ENCODE measurements at places on chromosomes 3 and 15.

GRCh38 chr3:54837964-54838363 lies 89.9 kb downstream of the LRTM1 start:
- no peak for DNase-seq

- peak; percentile 54 for DNase-seq
Measured at GRCh38 chr15:90142216-90143165, 40.2 kb upstream of the IDH2 start.

DNA sequence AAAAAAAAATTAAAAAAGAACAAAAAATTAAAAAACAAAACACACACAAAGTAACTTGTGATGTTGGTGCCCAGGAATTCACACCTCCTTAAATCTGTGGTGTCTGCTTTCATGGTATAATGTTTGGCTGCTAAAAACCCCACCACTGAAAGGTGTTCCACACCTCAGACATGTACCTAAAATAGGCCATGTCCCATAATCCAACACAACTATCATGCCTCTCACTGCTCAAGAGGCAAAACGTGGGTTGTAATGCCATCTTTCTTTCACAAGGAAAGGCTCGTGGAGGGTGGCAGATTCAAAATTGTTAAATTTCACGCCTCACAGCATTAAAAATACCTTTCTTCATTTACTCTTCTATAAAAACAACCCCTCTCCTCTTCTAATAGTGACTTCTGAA lies 29.5 kb downstream of the MKRN2 start:
- DNase-seq = no peak

DNA sequence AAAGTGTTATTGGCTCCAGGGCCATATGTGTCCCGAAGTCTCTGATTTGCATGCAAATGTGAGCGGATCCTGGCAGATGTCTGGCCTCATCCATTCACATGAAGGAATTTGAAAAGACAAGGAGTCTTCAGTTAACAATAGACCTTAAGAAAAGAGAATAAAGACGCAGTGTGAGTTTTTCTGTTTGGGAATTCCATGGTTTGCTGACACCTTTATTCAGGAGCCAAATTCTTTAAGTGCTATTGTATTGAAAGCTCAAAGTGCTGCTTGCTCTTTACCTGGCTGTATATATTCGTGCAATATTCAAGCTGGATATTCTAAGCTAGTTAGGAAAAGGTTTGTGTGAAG lies 2.2 kb downstream of the LRRN1 start:
- no peak for DNase-seq

GRCh38 chr15:73495181-73495580 lies 52.2 kb downstream of the REC114 start:
- no peak for DNase-seq

- DNase-seq = no peak
Measured at GRCh38 chr3:45756055-45756454, 40.3 kb downstream of the SLC6A20 start.

DNA sequence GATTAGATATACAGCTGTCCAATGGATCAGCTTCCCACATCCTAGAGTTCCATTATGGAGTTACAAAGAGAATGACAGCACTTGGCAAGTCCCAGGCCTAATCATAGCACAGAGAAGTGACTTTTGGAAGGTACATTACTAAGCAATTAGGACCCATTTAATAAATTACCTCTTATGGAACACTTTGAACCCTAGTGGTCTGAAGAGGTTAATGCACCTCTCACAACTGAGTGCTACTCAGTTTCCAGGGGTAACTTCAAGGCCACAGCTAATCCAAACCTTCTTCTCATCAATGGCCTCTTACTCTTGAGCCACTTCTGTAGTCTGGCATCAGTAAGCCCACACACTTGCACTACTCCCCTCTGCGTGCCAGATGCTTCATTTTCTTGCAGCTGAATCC lies 34.9 kb upstream of the MEIS2 start:
- no peak for DNase-seq

DNA sequence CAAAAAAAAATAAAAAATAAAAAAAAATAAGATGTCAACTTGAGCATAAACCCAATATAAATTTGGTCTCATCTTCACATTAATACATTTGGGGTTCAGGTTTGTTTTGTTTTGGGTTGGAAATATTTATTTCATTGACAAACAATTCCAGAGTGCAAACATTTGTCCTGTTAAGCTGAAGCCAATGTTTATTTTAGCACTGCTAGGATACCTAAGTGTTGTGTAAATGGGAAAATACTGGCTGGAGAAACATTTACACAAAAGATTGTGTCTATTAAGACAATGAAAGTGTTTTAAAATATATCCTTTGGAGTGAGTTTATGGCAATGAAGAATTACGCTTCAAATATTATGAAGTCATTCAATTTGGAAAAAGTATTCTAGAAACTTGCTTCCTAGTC lies 91.1 kb downstream of the MEIS2 start:
- DNase-seq = no peak

- DNase-seq = no peak
Measured at GRCh38 chr15:101579631-101580163, 72.5 kb downstream of the TM2D3 start.

GRCh38 chr15:90192961-90193786 lies 8.0 kb upstream of the SEMA4B start:
- peak; percentile 47 for DNase-seq

GRCh38 chr3:105845488-105845887 lies 23.3 kb downstream of the CBLB start:
- DNase-seq = no peak

DNA sequence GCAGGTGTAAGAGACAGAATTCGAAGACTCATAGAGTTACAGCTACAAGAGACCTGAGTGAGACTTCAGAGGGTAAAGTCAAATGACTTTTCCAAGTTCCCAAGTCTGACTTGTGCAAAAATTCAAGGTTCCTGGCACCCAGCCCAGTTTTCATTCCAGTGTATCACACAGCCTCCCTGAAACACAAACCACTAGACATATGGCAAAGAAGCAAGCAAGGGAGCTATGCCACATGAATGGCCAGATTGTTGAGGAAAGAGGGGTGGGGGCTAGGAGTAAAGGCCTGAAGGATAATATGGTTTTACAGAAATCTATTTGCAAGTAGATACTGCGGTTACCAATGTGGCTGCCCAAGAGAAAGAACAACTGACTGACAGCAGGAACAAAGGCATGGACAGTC lies 301.2 kb downstream of the MECOM start:
- DNase-seq = no peak

DNA sequence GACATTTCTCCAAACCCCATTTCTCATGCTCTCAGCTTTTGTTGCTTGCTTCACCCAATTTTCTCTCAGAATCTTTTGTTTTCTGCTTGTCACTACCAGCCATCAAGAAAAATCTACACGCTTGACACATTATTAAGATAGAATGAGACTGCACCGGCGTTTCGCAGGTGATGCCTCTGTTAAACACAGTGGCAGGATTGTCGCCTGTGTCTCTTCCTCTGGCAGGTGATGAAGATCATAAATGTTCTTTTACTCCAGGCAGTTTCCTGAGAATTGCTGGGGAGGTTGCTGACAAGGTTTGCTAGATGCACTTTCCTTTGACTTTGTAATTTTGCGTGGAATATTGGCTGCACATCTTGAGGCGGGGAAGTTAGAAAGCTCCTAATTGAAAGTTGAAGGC lies 75.4 kb downstream of the IL1RAP start:
- no peak for DNase-seq

- no peak for DNase-seq
Measured at GRCh38 chr3:123388042-123388441, 60.8 kb downstream of the ADCY5 start.

GRCh38 chr15:24898715-24899272 lies 56.0 kb upstream of the SNRPN start:
- DNase-seq = no peak

- DNase-seq = no peak
Measured at GRCh38 chr3:107660306-107660976, 137.7 kb downstream of the BBX start.

- no peak for DNase-seq
Measured at GRCh38 chr15:48143856-48144255, 23.1 kb downstream of the SLC24A5 start.

- DNase-seq = no peak
Measured at GRCh38 chr3:150077581-150078247, 107.0 kb upstream of the PFN2 start.

GRCh38 chr3:127680798-127681221 lies 8.1 kb downstream of the ABTB1 start:
- DNase-seq = peak; percentile 23

DNA sequence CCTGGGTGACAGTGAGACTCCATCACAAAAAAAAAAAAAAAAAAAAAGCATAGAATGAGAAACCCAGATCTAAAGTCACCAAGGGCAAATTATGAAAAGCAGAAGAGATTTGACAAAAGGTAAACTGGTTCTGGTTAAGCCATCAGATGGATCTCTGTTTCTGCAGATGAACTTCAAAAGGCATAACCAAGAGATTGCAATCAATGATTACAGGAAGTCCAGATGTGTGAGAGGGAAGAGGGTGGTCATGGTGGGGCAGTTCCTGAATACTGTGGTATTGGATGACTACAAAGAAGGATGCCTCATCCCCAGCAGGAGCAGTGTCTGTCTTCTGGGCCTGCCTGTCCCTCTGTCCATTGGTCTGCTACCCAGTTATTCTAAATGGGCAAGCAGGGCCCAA lies 3.8 kb downstream of the P4HTM start:
- no peak for DNase-seq

DNA sequence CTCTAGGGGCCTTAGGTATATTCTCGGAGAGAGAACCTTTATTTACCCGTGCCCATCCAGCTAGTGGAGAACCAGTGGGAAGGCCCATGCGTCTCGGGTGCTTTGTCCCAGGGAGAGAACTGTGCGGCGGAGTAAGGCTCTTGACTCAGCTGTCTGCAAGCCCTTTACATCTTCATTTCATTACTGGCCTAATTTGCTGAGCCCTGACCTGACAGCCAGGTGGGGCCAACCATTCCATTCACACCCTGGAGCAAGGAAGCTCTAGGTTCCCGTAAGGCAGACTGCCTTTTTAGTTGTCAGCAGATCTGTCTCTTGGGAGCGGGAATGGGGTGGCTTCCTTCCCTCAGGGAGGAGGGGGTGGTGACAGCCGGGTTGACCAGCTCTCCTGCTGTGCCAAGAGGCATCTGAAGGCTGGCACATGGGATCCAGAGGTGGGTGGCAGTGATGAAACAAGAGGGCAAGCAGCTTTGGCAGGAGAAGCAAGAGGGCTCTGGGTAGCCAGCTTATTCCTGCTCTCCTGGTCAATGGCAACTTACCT lies 36.4 kb downstream of the SV2B start:
- DNase-seq = no peak
